ENCODE measurements at places on chromosomes 7 and 10.

DNA sequence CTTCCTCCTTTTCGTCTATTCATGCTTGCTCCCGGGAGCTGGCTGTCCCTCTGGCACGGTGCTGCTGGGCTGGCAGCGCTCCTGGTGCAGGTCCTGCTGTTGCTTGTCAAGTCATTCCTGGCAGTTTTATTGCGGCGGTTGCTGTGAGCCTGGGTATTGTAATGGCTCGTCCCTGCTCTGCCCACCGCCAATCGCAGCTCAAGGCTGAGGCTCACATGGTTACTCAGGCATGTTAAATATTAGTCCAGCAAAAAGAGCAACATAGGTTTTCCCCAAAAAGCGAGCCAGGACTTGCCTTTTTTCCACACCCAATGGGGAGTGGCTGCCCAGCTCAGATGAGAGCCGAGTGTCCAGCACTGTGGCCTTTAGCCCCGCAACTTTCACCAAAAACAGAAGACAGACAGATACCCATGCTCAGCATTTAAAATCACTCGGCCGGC is 492.9 kb upstream of the FOXK1 start:
- no peak for DNase-seq

DNA sequence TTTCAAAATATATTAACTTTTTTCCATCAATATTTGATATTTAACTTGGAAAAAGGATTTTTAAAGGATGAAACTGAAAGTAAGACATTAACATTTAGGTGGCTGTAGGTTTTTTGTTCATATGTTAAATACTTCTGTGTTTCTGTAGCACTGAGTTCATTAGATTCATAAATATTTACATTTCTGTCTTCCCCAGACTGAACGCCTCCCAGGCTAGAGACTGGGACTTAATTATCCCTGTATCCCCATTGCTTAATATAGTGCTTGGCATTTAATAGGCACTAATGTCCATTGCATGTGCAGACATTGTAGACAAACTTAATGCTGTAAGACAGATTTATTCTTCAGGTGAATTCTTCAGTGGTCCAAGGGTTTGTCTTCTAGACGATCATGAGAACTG is 7.4 kb downstream of the PTPN12 start:
- no peak for DNase-seq

GRCh38 chr10:68628576-68629127 is 68.5 kb downstream of the TET1 start:
- DNase-seq, result no peak

- DNase-seq, result no peak
These were observed 14.1 kb downstream of the TMEM72 start for GRCh38 chr10:44925224-44925623.

- no peak for DNase-seq
These were observed 7.1 kb downstream of the FKBP14 start for GRCh38 chr7:30019387-30019786.

DNA sequence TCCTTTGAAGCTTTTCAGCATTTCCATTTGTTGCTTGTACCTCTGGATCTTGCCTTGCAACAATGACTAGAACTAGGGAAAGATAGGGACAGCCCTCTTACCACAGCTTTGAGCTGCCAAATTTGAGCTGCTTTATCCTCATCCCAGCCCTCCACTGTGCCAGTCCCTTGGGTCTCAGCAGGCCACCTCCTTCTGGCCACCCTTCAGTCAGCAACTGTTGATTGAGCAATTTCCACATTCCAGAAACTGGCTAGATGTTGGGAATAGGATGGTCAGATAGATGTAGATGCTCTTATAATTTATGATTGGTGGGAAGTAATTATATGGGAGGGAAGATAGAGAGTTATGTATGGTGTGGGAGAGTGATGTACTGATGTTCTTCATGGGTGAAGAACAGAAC is 100.1 kb downstream of the ST7 start:
- DNase-seq, result no peak

DNA sequence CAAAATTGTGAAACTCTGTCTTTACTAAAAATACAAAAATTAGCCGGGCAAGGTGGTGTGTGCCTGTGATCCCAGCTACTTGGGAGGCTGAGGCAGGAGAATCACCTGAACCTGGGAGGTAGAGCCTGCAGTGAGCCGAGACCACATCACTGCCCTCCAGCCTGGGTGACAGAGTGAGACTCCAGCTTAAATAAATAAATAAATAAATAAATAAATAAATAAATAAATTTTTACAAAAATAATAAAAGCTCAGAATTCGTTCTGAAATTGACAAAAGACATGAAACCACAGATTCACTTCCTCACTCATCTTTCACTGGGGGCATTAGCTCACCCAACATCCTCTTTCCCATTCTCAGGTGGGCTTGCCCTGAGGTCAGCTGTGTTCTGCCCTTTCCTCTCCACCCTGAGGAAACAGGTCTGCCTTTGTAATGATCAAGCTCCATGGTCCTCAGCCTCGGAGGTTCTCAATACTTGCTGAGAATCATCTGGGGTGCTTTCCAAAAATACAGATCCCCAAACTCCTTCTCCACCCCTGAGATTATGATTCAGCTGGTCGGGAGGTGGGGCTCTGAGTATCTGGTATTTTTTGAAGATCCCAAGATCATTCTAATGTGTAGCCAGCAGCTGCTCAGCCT is 29.2 kb upstream of the APBB1IP start:
- no peak for DNase-seq

DNA sequence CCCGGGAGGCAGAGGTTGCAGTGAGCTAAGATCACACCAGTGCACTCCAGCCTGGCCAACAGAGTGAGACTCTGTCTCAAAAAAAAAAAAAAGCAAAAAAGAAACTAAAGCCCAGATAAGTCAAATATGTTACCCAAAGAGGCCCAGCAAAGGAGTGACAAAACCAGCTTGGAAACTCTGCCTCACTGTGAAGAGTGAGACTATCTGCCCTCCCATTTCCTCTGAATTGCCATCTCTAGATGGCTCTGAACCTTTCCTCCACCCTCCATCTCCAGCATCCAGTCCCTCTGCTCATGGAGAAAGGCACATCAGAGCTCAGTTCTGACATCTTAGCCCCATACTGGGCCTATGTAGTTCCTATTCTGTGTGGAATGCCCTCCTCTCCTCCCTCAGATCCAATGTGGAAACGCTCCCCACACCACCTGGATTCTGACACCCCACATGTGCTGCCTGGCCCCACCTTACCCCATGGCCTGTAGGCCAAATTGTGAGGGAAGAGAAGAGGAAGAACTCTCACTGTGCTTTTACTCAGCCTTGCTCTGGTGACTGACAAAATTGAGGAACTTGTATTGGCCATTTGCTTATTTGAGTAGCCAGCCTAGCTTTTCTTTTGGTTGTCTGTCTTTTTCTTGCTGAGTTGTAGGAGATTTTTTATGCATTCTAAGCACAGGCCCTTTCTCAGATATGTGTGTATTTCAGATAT is 18.0 kb upstream of the NUDCD3 start:
- no peak for DNase-seq

DNA sequence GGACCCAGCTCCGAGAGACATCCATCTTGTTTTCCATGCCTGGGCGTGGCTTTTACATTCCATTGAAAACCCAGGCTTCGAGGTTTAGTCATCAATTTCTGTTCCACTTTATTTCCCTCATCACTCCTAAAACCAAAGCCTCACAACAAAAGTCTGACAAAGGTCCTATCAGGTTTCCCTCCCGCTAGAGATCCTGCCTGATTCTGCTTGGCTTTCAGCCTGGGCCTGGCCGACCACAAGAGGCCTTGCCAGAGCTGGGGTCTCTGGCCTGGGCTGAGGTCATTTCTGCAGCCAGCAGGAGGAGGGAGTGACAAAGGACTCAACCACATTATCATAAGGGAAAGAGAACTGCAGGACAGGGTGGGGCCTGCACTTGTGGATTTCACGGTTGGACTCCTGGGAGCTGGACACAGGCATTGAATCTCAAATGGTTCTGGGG is 167.0 kb downstream of the FANK1 start:
- no peak for DNase-seq

GRCh38 chr7:108294595-108294994 is 161.6 kb downstream of the NRCAM start:
- DNase-seq, result no peak

GRCh38 chr7:25844102-25844870 is 307.7 kb upstream of the NFE2L3 start:
- no peak for DNase-seq

GRCh38 chr10:109191823-109192222 is 731.5 kb downstream of the XPNPEP1 start:
- no peak for DNase-seq

- DNase-seq, result no peak
These were observed 51.9 kb upstream of the PRKAR1B start for GRCh38 chr7:778968-779451.

GRCh38 chr7:100567751-100568175 is 5.9 kb downstream of the SAP25 start:
- DNase-seq, result no peak

DNA sequence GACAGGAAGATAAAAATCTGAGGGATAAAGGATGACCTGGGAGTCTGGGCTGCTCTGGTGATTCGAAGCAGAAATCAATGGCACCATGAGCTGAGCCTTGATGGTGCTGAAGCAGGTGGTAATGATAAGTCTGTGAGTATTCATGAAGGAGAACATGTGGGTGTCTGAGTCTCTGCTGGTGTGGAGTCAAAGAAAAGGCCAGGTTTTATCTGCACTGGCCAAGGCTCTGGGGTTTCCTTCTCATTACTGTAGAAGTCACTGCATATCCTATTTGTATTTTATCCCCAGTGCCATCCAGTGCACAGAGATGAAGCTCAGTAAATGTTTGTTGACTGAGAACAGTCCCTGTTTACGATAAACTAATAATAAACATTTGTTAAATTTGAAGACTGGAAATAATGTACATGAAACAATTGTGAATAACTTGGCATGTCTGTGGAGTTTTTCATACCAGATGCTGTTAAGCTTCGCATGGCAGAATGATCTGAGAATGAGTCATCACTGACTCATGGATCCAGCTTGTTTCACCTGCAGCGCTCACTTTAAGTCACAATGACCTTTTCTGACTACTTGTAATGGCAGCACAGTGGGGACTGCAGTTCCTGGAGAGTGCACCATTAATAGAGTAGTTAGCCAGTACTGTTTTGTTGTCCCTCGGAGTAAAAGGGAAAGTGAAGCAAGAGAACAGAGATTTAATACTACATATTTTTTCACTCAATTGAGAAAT is 538.5 kb downstream of the HTR7 start:
- DNase-seq, result no peak

DNA sequence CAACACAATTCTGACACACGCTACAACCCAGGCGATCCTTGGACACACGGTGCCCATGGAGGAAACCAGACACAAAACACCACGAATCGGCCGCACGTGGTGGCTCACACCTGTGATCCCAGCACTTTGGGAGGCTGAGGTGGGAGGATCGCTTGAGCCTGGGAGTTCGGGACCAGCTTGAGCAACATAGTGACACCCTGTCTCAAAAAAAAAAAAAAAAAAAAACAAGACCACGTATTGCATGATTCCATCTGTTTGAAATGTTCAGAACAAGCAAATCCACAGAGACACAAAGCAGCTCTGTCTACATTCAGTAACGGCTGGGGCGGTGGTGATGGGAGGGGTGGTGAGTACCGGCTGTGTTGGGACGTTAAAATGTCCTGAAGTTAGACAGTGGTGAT is 25.2 kb downstream of the ADAP1 start:
- DNase-seq, result no peak

DNA sequence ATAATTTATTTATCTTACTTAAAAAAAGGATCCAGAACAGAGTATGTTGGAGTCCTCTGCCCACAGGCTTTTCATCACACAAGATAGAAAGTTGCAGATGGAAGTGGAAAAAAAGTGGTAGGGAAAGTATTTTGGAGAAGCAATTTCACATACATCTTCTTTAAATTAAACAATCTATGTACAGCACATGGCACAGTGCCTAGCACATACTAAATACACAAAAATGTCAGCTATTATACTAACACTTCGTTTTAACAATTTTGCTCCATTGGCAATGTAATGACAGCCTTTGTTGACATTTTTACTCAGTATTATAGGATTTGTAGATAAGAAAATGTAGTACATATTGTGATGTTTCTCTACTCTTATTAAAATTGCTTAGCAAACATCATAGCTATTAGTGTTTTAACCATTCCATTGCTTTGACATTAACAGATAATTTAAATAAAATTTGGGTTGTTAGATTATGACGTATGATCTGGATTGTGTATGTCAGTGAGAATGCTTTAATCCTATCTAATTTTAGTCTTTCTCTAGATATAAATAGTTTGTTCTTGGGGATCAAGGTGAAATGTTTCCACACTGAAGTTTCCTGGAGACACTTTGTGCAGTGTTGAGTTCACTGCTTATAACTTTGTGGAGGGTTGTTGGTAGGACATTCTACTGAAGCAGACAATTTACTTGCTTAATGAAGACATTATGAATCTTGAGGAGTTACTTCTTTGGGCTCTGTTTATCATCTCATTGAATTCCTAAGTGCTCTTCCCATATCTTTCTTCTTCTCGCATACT is 202.8 kb upstream of the DKK1 start:
- DNase-seq, result no peak

GRCh38 chr7:27185854-27186667 is 1.0 kb upstream of the HOXA11 start:
- peak; percentile 2 for DNase-seq

- no peak for DNase-seq
These were observed 241.7 kb upstream of the NEBL start for GRCh38 chr10:21138769-21139340.

GRCh38 chr7:133859871-133860450 is 267.2 kb upstream of the LRGUK start:
- DNase-seq, result no peak

GRCh38 chr10:128541926-128542475 is 415.8 kb upstream of the MKI67 start:
- DNase-seq, result no peak

GRCh38 chr7:32618987-32619386 is 123.7 kb downstream of the AVL9 start:
- DNase-seq, result no peak

DNA sequence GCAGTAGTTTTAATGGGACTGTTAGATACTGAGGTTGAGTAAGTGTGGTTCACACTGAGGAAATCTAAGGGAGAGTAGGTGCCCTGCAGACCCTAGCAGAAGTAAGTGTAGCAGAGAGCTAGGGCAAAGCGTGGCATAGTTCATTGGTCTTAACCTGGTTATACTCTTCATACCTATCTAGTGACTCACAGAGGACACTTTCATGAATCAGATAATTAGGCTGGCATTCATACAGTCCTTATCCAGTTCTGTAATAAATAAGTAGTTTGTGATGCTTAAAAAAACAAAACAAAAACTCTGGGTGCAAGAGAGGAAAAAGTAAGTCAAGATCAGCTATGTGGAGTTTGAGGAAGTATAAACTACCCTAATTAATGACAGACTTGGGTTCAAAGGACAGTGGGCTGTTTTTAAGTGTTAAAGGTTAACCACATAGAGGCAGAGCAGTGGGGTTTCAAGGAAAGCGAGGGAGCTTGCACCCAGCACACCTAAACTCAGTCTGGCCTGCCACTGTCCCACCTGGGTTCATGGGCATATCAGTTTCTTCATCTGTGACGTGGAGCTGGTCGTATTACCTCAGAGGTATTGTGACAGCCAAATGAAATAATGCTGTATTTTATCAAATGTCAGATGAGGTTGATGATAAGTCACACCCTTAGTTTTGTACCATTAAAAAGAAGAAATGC is 27.1 kb downstream of the LMTK2 start:
- no peak for DNase-seq

DNA sequence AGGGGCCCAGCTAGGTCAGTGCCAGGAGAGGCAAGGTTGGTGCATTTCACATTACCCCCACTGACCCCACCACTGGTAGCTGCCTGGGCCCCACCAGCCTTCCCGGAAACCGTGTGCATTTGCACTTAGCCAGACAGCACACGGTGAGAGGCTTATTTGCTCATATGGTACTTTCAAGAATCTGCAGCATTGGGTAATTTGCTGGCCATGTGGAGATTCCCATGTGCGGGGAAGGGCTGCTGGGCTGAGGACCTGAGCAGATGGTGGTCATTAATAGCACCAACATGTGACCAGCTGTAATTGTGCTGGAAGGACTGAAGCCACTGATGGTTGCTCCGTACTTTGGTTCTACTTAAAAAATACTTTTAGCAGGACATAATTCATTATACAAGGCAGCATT is 323.8 kb downstream of the DPP6 start:
- no peak for DNase-seq
